Gastrocnemius medialis (tissue), 4 donors: ENCODE measurements at places on chromosomes 13 and 19. TPM values are rescaled to one million over a fixed set of nuclear protein-coding genes. Genes with fewer than 3 reads are reported as not detected.

The GJB6 gene
- not detected for total RNA-seq

The ZSCAN4 gene
- total RNA-seq = not detected

- DNase-seq = no peak
- H3K36me3 ChIP-seq = no peaks in the 10 kb centered on the region
- H3K4me1 ChIP-seq = no peaks in the 10 kb centered on the region
- no peak overlapping the region for H3K27ac ChIP-seq
- no peak overlapping the region for H3K4me3 ChIP-seq
Observed at GRCh38 chr19:45351401-45351952, 10.9 kb downstream of the KLC3 start.

The SLC1A6 gene
- total RNA-seq = not detected

DNA sequence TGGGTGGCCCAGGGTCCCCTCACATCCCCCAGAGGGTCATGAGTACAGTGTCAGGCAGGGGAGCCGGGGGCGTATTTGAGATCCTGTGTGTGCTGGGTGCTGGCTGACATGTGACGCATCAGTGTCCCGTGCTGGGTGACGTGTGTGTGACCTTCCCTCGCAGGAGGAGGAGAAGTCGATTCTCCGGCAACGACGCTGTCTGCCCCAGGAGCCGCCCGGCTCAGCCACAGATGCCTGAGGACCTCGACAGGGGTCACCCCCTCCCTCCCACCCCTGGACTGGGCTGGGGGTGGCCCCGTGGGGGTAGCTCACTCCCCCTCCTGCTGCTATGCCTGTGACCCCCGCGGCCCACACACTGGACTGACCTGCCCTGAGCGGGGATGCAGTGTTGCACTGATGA, 25.8 kb downstream of the PNPLA6 start:
- no peak overlapping the region for H3K27ac ChIP-seq
- no peaks in the 10 kb centered on the region for H3K27me3 ChIP-seq
- no peaks in the 10 kb centered on the region for H3K4me1 ChIP-seq

DNA sequence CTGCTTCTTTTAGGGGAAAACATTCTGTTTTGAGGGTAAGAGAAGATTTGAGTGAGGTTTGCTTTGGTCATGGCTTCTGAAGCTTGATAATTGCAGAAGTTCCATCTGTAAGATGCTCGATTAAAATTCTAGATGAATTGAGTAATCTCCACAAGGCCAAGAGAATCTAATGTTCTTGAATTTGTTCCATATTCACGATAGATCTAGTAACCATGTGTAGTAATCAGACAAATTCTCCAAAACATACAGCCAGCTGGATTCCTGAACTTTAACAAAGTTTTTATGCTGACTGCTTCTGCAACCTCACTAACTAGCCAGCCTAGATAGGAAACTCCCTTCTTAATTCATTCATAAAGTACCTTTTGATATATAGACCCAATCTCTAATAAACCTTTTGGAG, 92.7 kb downstream of the COL4A2 start:
- H3K36me3 ChIP-seq = no peaks in the 10 kb centered on the region
- peak overlapping the region; percentile 77 for H3K27ac ChIP-seq
- peaks cover 12% of the 10 kb centered on the region for H3K27me3 ChIP-seq
- no peak overlapping the region for H3K4me3 ChIP-seq
- no peak for DNase-seq

- no peaks in the 10 kb centered on the region for H3K4me1 ChIP-seq
- DNase-seq = no peak
- peaks cover 20% of the 10 kb centered on the region for H3K36me3 ChIP-seq
- no peak overlapping the region for H3K4me3 ChIP-seq
Observed at GRCh38 chr13:113630804-113631203, 27.2 kb downstream of the ATP4B start.

- no peak for DNase-seq
- H3K27ac ChIP-seq = no peak overlapping the region
- no peaks in the 10 kb centered on the region for H3K27me3 ChIP-seq
- no peak overlapping the region for H3K4me3 ChIP-seq
- no peaks in the 10 kb centered on the region for H3K36me3 ChIP-seq
Observed at GRCh38 chr13:20363603-20364002, 131.5 kb upstream of the GJB6 start.

- no peak for DNase-seq
- H3K27me3 ChIP-seq = no peaks in the 10 kb centered on the region
- H3K36me3 ChIP-seq = no peaks in the 10 kb centered on the region
Observed at GRCh38 chr19:51114087-51114729, 6.0 kb upstream of the CTU1 start.

The SPIB gene
- total RNA-seq = not detected

The SAFB2 gene
- total RNA-seq = 18.1 TPM

The C1QTNF9 gene
- 1.8 TPM for total RNA-seq

DNA sequence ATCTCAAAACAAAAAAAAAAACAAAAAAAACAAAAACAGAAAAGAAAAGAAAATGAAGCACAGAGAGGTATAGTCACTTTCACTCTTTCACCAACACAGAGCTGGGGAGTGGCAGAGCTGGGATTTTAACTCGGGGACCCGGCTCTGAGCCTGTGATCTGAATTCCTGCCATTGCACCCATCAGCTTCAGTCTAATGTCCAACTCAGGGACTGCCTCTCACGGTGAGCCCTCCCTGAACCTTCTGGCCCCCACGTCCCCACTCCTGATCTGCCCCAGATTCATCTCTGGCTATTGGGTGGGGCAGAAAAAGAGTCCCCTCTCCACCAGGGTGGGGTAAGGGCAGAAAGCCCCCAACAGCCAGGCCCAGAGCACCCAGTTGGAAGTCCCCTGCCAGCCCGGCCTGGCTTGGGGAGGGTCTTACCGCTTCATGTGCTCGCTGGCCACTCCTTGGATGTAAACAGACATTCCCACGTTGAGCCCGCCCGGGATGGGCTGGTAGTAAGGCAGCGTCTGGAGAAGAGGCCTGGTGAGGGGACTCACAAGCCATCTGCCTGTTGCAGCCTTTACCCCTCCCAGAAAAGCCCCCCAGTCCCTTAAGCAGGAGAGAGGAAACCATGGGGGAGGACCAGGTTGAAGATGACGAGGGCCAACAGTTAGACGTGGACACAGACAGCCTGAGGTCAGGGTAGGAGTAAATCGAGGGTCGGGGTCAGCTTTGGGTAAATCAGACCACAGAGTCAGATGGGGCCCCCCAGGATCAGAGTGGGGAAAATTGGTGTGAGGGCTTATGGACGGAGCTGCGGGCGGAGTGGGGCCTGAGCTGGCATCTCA, 520 bp downstream of the LGALS4 start:
- H3K36me3 ChIP-seq = peaks cover 27% of the 10 kb centered on the region
- no peaks in the 10 kb centered on the region for H3K4me1 ChIP-seq
- H3K27me3 ChIP-seq = no peaks in the 10 kb centered on the region
- no peak overlapping the region for H3K4me3 ChIP-seq

The UNC13A gene
- total RNA-seq = not detected

GRCh38 chr13:50796463-50796862, 47.0 kb downstream of the DLEU7 start:
- H3K4me3 ChIP-seq = no peak overlapping the region
- H3K27ac ChIP-seq = no peak overlapping the region
- no peaks in the 10 kb centered on the region for H3K36me3 ChIP-seq

DNA sequence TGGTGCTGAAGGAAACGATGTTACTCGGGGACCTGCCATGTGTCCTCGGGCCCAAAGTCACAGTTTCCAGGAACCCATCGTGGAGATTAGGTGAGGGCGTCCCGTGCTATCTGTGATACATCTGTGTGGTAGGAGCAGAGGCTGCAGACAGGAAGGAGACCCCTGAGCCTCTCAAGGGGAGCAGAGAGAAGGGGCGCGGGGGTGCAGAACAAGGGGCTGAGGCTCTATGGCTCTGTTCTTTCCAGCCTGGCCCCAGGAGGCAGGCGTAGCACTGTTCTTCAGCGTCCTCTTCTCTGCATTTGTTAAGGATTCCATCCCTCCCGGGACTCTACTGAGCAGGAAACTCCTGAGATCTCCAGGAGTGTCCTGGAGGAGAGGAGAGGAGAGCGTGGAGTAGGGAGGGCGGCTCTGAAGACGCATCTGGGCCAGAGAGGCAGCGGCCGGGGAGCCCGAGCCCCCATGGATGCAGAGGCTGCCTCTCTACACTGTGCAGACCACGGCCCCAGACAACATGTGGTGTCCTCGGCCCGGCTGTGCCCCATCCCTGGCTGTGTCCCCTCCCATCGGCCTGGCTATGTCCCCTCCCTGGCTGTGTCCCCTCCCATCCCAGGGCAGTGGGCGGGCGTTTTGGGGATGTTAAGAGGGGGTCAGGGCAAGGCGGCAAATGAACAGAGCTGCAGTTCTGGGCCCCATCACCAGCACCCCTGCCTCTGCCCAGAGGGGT, 118.0 kb downstream of the ATP11A start:
- H3K27ac ChIP-seq = no peak overlapping the region
- H3K4me3 ChIP-seq = no peak overlapping the region
- no peak for DNase-seq
- no peaks in the 10 kb centered on the region for H3K27me3 ChIP-seq

GRCh38 chr13:37495046-37495445, 103.5 kb downstream of the POSTN start:
- no peaks in the 10 kb centered on the region for H3K36me3 ChIP-seq
- no peaks in the 10 kb centered on the region for H3K4me1 ChIP-seq
- no peak for DNase-seq

The ANGPTL8 gene
- total RNA-seq = 0.47 TPM

The NKG7 gene
- total RNA-seq = not detected

DNA sequence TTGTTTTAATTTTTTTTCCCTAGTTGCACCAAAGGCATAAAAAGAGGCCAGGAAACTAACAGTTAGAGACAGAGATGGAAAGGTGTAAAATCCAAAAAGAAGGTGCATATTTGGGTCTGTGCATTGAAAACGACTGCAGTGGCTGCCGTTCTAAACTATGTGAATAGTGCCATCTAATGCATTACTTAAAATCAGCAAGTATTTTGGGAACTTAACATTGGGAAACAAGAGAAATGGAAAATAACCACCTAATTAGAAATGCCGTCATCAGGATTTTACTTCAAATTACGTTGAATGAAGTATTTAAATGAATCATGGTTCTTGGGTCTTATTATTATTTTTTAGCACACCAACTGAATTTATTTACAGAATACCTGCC, 189.5 kb upstream of the MIR17HG start:
- no peaks in the 10 kb centered on the region for H3K4me1 ChIP-seq
- H3K27ac ChIP-seq = no peak overlapping the region
- no peak for DNase-seq
- H3K27me3 ChIP-seq = no peaks in the 10 kb centered on the region
- H3K36me3 ChIP-seq = no peaks in the 10 kb centered on the region
- H3K4me3 ChIP-seq = no peak overlapping the region

DNA sequence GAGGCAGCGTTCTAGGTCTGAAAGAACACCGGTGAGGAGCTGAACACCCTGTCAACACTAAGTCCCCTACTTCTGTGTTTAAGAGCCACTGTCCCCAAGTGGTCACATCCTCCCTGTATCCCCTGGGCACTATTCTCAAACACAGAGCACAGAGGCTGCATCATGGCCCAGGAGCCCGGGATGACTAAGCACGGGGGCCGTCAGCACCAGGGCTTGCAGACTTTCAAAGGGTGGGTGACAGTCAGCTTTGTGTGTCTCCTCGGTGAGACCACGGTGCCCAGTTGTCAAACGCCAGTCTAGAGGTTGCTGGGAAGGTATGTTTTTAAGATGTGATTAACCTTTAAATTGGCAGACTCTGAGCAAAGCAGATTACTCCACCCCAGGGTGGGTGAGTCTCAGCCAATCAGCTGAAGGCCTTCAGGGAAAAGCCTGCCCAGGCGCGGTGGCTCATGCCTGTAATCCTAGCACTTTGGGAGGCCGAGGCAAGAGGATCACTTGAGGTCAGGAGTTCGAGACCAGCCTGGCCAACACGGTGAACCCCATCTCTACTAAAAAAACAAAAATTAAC, 8.0 kb downstream of the MAP2K2 start:
- no peak overlapping the region for H3K4me3 ChIP-seq
- peak overlapping the region; percentile 10 for H3K27ac ChIP-seq
- no peak for DNase-seq
- no peaks in the 10 kb centered on the region for H3K27me3 ChIP-seq

DNA sequence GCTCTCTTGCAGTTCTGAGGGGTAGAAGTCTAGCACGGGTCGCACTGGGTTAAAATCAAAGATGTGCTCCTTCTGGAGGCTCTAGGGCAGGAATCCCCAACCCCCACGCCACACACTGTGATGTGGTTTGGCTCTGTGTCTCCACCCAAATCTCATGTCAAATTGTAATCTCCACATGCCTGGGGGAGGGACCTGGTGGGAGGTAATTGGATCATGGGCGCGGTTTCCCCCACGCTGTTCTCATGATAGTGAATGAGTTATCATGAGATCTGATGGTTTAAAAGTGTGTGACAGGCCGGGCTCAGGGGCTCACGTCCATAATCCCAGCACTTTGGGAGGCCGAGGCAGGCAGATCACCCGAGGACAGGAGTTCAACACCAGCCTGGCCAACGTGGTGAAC, 26.6 kb upstream of the CALM3 start:
- H3K4me3 ChIP-seq = no peak overlapping the region
- H3K36me3 ChIP-seq = no peaks in the 10 kb centered on the region
- DNase-seq = no peak

The ATP8A2 gene
- not detected for total RNA-seq

- DNase-seq = peak; percentile 38
- H3K27ac ChIP-seq = peak overlapping the region; percentile 37
- no peaks in the 10 kb centered on the region for H3K36me3 ChIP-seq
- H3K4me1 ChIP-seq = peaks cover 25% of the 10 kb centered on the region
Observed at GRCh38 chr19:41327576-41328156, 17.7 kb downstream of the CCDC97 start.

The VMAC gene
- total RNA-seq = 3.0 TPM

The RAB8A gene
- total RNA-seq = 8.3 TPM

DNA sequence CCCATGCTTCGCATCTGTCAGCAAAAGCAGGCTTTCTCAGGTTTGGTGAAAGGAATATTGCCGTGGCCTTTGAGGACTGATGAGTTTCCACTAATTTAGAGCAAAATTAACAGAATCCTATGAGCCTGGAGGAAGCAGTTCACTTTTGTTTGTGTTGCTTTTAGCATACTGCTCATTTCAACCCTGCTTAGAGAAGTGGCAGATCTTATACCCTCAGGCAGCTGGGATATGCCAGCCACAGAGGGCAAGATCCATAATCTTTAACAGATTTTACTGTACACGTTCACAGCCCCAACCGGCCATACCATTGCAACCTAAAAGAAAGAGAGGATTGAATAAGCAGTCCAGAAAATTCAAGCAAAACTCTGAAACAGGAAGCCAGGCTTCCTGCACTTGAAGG, 60.5 kb downstream of the COL4A2 start:
- no peak overlapping the region for H3K4me3 ChIP-seq
- no peaks in the 10 kb centered on the region for H3K27me3 ChIP-seq
- no peaks in the 10 kb centered on the region for H3K36me3 ChIP-seq
- H3K4me1 ChIP-seq = peaks cover 2% of the 10 kb centered on the region
- H3K27ac ChIP-seq = no peak overlapping the region
- DNase-seq = no peak
